ENCODE measurements at places on chromosomes 3 and 15.

GRCh38 chr3:155179437-155179827 is 99.3 kb downstream of the MME start:
- DNase-seq = no peak

DNA sequence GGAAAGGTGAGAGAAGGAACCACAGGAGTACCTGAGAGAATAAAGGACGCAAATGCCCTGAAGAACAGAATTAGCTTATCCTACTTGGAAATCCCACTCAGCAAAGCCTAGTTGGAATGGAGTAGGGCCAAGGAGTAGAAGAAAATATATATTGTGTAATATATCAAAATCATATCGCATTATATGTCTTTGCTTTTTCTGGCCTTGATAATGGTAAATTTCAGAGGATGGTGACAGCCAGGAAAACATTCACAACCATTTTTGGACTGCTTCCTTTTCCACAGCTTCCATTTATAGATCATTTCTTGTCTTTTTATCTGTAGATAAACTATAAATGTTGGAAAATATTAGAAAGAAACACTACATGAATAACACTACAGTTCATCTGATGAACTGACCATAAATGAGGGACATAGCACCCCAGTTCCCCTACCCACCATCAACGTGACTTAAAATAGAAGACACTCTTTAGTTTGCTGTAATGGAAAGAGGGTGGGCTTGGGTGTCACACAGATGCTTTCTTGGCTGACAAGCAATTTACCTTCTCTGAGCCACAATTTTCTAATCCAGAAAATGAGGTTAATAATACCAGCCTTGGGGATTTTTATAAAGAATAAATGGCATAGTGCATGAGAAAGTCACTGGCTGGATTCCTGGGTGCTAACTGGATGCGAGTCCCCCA is 569.6 kb downstream of the NTRK3 start:
- DNase-seq = no peak

DNA sequence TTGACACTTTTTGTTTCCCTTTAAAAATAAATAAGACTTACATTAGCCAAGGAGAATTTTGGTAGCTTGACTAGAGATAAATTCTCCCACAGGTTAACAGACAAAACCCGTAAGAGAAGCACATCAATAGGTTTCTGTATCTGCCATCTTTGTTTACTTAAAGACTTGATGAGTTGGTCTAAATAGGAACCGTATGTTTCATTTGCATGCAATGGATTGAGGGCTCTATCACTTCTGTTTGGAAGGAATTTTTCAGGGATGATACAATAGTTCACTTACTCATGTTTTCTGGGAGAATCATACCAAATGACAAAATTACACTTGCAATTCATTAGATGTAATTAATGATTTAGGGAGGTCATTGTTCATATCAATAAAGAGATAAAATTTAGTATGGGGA is 631.5 kb upstream of the NR2F2 start:
- DNase-seq = no peak

- no peak for DNase-seq
Measured at GRCh38 chr15:89912674-89913396, at the start of gene ARPIN. Gene ARPIN (minus strand): TSS chr15:89912952. CDS start chr15:89912835, 117 bp downstream.

DNA sequence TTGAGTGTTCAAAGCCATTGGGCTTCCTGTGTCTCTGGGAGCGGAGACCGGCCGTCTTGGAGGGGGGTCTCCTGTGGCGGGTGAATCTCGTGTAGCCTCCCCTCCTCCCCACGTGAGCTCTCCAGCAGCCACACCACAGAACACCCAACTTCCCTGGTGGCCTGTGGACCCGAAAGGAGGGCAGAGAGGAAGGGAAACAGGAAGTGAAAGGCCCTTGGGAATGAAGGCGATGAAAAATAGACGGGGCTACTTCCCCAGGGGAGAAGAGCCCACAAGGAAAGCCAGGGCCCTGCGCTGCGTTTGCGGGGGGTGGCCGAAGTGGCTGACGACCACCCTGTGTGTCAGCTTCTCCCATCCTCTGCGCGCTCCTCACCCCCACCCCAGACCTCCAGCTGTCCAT is 5.4 kb downstream of the ANKRD63 start:
- DNase-seq = no peak

DNA sequence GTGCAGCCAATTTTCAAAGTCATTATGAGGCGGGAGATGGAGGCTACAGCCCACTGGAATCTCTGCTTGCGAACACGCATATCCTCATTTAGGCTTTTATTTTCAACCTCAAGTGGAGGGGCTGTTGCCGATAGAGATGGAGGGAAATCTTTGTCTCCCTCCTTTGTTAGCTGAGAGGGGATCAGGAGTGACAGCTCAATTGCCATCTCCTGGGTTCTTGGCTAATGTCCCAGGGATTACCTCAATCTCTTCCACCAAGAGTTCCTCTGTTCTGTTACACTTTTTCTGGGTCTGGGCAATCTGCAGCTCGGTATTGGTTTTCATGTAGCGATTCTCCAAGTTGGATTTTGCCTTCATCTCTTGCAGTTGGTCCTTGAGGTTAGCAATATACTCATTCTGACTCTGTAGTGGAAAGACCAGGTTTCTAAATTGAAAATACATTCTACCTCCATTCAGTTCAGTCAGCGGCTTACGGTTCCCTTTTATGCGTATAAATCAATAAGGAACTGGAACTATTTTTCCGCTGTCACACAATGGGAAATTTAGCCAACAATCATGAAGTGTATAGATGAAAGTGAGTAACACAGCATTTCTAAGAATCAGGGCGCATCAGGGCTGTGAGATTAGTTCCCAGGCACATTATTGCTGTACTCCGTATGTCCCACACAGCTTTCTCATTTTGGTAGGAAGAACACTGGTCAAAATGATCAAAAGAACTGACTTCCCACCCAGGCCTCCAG is 36.2 kb upstream of the RPL35A start:
- DNase-seq = no peak

Data from T-helper 22 cell (primary cell).